Activated CD8-positive, alpha-beta T cell treated with anti-CD3 and anti-CD28 coated beads, Interleukin-2, amount 10 ng/mL, durations not matched to agents 7 days and 5 days (primary cell): ENCODE measurements at places on chromosomes 7 and 10.

DNA sequence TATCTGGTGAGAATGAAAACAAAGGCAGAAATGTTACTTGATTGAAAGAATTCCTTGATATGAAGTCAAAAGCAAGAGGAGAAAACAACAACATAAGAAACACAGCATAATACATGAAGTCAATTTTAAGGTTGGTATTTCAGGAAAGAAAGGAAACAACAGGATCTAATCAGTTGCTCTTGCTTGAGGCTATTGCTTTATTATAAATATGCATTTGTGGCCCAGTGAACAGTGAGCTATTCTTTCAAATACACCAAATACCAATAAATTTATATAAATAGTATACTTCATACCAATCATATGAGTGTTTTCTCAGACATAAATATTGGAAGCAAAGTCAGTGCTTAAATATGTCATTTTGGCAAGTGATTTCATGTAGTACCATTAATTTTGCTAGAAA is 806.6 kb downstream of the NXPH1 start:
- no peak for DNase-seq

- no peak for DNase-seq
These were observed 81.4 kb downstream of the ABCB5 start for GRCh38 chr7:20696803-20697333.

- no peak for DNase-seq
These were observed 24.3 kb downstream of the PRLHR start for GRCh38 chr10:118571123-118571522.

- no peak for DNase-seq
These were observed 222.4 kb downstream of the RPS24 start for GRCh38 chr10:78255796-78256638.

DNA sequence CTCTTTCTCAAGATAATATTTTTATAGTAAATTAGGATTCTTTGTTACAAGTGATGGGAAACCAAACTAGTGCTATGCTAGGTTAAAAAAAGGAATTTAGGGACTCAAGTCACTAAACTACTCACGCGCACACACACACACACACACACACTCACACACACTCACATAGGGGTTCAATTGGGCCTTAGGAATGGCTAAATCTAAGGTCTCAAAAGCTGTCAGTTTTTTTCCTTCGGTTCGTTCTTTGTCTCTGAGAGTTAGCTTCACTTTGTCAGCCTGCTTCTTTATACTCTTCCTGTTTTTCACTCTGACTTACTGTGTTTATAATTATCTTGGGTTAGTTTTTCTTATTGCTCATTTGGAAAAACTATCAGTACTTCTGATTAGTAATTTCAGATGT is 138.9 kb downstream of the ADK start:
- DNase-seq, result no peak

- no peak for DNase-seq
These were observed 219.9 kb downstream of the CELF2 start for GRCh38 chr10:11237571-11237970.

GRCh38 chr10:112115781-112116385 is 67.7 kb downstream of the GPAM start:
- peak; percentile 56 for DNase-seq

GRCh38 chr7:2627258-2628129 is 4.3 kb upstream of the TTYH3 start:
- DNase-seq, result no peak

DNA sequence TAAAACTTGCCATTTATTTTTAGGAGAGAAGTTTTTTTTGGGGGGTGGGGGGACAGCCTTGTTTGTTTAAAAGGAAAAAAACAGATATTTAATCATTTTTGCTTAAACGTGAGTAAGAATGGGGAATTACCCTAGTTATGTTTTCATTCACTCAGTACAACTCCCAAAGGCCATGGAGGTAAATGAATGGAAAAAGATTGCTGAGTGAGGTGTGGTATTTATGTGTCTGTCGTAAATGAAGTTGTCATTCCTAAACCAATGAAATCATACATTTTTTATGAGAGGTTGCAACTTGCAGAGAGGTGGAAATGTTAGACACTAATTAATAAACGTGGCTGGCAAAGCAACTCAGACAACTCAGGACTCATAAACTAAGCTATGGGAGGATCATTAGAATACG is 218.1 kb downstream of the CELF2 start:
- DNase-seq, result no peak

- no peak for DNase-seq
These were observed 263.5 kb downstream of the ZEB1 start for GRCh38 chr10:31582365-31583052.

DNA sequence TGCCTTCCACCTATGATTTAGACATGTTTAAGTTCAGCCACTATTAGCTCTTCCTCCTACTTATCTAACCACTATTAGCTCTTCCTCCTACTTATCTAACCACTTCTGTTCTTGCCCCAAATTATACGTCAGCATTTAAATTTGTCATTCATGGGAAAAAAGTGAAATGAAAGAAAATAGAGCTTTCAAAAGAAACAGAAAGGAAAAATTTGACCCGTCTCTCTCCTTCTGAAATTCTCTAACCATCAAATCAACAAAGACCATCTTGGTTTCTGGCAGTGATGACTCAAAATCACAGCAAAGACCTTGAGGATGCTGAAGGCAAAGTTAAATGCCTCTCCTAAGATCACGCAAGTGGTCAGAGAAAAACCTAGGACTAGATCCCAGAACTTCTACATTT is 2.6 kb downstream of the LIPA start:
- DNase-seq, result no peak

GRCh38 chr7:144738146-144738545 is 97.7 kb downstream of the TPK1 start:
- DNase-seq, result no peak

DNA sequence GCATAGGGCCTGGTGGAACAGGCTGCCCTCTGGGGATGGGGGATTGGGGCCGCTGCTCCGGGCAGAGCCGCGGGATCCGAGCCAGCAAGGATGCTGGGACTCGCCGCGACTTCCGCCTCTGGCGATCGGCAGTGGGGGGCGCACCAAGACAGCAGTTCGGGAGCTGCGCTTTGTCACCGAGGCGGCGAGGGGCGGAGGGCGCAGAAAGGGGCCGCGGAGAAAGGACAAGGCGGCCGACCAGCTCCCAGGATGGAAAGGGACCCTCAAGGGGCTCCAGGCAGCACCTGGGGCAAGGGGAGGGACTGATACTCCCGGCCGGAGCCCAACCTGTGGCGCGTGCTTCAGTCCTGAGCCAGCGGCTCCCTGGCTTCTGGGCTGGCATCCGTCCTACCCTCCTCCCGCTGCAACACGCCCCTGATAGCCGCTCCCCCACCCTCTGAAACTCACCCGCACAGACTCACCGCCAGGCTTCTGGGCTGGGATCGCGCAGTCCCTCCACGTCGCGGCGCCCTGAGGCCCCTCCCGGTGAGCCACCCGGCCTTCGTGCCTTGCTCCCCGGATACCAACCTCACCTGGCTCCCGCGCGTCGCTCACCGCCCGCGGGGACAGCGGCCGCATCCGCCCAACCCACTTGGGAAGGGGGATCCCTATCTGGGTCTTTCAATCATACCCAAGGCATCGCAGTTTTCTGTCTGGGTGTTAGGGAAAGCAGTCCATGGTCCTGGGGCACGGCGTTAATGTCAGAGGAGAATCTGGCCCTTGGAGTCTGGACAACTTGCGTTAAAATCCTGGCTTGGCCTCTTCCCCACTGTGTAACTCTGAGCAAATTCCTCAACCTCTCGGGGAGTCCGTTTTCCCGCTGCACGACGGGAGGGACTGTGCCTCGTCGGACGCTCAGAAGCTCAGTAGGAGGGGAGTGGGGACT is 7.0 kb upstream of the EVX1 start:
- no peak for DNase-seq

- no peak for DNase-seq
These were observed 29.9 kb downstream of the SPDYE6 start for GRCh38 chr7:102326157-102326889.

GRCh38 chr10:119724593-119725516 is 995 bp upstream of the INPP5F start:
- DNase-seq, result no peak

- DNase-seq, result no peak
These were observed 308.9 kb downstream of the GRID1 start for GRCh38 chr10:86057708-86058107.

GRCh38 chr10:36489181-36489580 is 636.2 kb upstream of the ANKRD30A start:
- DNase-seq, result no peak

DNA sequence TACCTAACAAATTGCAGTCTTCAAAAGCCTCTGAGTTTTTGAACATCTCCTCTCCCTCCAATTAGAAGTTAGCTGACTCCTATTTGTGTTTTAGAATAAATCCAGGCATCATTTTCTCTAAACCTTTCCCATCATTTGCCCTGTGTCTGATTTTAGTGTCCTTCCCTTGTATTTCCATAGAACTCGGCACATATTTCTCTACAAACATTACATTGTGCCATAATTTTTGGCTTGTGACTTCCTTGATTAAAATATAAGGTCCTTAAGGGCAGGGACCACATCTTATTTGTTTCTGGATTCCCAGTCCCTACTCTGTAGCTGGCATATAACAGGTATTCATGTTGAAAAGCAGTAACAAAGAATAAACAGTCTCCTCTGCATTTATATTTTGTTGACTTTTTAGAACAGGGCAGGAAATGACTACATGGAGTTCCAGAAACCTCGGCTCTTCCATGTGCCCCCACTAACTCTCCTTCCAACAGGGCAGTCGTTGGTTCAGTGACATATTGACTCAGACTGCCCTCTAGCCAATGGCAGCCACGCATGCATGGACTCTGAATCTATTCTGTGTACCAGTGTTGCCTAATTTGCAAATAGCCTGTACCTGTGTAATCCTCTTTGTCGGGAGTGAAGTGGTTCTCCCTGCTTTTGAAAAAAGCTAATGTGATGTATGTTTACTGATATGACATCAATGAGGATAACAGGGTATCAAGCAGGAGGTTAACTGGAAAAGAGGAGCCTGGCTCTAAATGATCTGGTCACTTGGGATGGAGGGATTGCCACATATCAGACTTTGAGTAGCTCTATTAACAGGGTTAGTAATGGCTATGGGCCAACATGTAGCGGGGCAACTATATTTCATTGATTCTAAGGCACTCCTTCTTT is 19.8 kb upstream of the CPN1 start:
- no peak for DNase-seq

DNA sequence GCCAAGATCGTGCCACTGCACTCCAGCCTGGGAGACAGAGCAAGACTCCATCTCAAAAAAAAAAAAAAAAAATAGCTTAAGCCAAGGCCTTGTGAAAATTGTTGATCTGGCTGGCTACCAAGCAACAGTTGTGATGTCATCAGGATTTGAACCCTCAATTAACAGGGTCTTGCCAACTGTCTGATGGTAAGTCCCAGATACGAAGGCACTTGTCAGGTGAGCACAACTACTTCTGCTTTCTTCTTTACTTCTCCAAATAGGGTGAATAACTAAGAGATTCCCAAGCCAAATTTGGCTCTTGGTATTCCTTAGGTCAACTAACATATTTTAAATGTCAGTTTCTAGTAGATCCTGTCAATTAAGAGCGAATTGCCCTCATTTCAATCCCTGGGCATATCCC is 47.4 kb downstream of the ANKRD61 start:
- no peak for DNase-seq

- DNase-seq, result no peak
These were observed 146.6 kb downstream of the REEP3 start for GRCh38 chr10:63667596-63668480.

GRCh38 chr10:80484243-80484642 is 30.1 kb downstream of the TSPAN14 start:
- DNase-seq, result no peak

- no peak for DNase-seq
These were observed 28.3 kb downstream of the HIPK2 start for GRCh38 chr7:139749545-139749944.

DNA sequence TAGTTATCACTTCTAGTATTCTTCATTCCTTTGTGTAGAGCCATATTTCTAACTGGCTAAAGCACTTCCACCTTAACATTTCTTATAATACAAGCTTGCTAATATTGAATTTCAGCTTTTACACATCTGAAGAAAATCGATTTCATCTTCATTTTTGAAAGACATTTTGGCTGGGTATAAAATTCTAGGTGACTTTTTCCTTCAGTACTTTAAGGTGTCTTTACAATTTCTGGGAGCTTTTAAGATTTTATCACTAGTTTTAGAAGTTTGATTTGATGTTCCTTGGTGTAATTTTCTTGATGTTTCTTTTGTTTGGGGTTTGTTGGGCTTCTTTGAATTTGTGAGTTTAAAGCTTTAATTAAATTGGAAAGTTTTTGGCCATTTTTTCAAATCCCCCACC is 38.5 kb upstream of the TMEM168 start:
- DNase-seq, result no peak

DNA sequence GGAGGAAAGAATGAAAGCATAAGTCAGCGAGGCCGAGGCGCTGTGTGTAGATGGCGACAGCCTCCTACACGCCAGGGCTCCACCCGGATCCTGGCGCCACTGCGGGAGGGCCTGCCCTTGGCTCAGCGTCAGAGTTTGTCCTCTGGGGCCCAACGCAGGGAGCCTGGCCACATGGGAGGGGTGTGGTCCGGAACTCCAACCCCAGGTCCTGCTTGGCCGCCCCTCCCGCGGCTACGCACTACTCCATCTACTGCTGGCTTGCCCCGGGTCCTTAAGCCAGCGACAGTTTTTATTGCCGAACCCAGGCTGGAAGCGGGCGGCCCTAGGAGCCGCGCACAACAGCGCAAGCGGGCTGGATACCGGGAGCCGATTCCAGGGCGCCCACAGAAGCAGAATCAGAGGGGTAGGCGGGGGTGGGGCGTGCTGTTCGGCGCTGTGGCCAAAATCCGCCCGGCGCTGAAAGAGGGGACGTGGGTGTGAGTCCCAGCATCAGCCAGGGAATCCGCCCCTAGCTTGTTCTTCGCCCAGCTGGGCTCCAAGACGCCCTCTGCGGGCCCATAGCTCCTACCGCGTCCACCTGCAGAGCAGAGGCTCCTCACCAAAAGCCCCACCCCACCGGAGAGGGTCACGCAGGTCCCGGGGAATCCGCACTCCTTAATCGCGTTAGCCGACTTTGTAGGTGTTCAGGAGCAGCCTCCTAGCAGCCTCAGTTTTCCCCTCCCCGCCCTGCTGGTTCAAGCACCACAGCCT is 4.5 kb downstream of the KAZALD1 start:
- DNase-seq, result peak; percentile 68

- peak; percentile 64 for DNase-seq
These were observed 245.1 kb downstream of the CAMK1D start for GRCh38 chr10:12594448-12594944.

GRCh38 chr7:143205560-143206293 is 16.1 kb upstream of the TAS2R40 start:
- peak; percentile 40 for DNase-seq
